Stromal cell of bone marrow (primary cell): ENCODE measurements at places on chromosomes 7 and 10.

GRCh38 chr10:62047228-62047892, 145.9 kb downstream of the ARID5B start:
- DNase-seq = no peak

- peak; percentile 9 for DNase-seq
These were observed 26.3 kb upstream of the WDR11 start for GRCh38 chr10:120824881-120825309.

- DNase-seq = no peak
These were observed 16.6 kb downstream of the ESYT2 start for GRCh38 chr7:158812684-158813083.

- DNase-seq = no peak
These were observed 232.4 kb downstream of the VTI1A start for GRCh38 chr10:112679392-112679791.

- no peak for DNase-seq
These were observed 5.2 kb upstream of the ASCC1 start for GRCh38 chr10:72221278-72221677.

GRCh38 chr10:79588800-79589199, 21.9 kb upstream of the SFTPA1 start:
- DNase-seq = no peak

GRCh38 chr10:73233883-73234282, 13.2 kb downstream of the DNAJC9 start:
- DNase-seq = no peak

DNA sequence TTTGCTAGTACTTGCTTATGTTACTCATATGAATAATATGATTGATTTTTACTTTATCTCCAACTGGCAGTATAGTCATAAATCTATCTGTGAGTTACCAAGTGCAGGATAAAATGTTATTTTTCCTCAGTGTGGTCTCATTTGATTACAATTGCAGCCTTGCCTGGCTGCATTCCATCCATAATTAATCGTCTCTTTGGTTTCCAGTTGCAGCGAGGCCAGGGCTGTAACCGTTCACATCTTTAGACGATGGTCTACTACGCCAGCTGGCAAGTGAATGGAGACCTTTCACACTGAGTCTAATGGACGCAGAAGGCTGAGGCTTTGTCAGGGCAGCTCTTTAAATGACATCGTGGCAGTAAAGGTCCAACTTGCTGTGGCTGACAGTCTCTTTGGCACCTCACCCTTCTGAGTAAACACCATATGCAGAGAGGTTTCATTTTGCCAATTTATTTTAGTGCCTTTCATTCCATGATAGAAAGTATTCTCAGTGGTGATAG, 84.0 kb downstream of the ARL4A start:
- DNase-seq = no peak

DNA sequence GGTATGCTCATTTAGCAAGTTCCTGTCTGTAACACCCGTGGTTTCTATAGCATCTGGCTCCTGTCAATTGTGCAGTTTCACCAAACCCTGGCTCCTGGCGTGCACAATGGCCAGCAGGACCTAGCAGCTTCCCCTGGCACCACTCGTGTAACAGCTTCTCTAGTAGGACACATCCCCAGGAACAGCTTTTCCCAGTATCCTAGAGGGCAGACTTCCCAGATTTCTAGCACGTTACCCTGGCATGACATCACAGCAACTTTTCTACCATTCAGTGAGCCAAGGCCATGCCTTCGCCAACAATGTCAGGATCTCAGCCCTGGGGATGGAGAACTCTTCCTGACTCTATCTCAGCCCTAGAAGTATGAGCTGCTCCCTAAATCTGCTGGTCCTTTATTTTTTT, 6.5 kb downstream of the YME1L1 start:
- no peak for DNase-seq

GRCh38 chr10:78706256-78706655, 362.5 kb upstream of the ZMIZ1 start:
- DNase-seq = no peak
